ENCODE measurements at places on chromosomes 7 and 10. TPM values are rescaled to one million over a fixed set of nuclear protein-coding genes. Genes with fewer than 3 reads are reported as not detected.

PITX3 gene
- not detected for total RNA-seq

DNA sequence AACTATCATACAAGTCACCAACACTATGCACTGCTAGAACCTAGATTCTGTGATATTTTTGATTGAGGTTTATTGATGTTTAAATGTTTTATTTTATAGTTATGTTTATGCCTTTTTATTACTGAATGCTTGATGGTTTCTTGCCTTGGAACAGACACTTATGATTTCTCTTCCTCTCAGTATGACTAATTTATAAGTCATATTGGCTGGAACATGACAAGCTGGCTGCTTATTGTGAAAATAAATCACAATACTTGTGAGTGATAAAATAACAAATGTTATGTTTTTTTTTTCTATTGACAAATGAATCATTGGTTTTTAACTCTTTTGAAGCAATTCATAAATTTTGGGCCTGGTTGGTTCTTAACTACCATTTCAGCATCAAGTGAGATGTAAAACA is 142.0 kb upstream of the MALRD1 start:
- no peaks in the 10 kb centered on the region for H3K4me1 ChIP-seq
- no peaks in the 10 kb centered on the region for H3K36me3 ChIP-seq
- H3K27me3 ChIP-seq, result no peaks in the 10 kb centered on the region

DNA sequence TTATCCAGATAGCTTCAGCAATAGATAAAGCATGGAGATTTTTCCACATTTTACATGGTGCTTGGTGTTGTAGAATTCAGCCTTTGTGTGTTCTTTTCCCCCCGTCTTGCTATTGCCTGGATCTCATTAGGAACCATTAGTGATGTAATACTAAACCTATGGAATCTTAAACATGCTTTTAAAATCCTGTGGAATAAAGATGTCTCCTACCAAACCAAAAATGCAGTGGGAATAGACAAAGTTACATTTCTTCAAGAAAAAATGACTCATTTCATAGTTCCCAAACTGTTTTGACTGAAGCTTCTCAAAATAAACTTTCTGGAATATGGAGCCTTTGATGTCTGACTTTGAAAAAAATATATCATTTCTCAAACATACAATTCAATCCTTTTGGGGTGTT is 44.0 kb downstream of the CALD1 start:
- peaks cover 90% of the 10 kb centered on the region for H3K4me1 ChIP-seq
- peak overlapping the region; percentile 92 for H3K27ac ChIP-seq
- no peaks in the 10 kb centered on the region for H3K27me3 ChIP-seq
- H3K36me3 ChIP-seq, result peaks cover 51% of the 10 kb centered on the region
- peak overlapping the region; percentile 26 for H3K4me3 ChIP-seq

ASB10 gene
- total RNA-seq, result not detected

ZNF425 gene
- total RNA-seq, result 5.9 TPM

GRCh38 chr10:24685958-24686540 is 37.6 kb downstream of the ARHGAP21 start:
- no peak for DNase-seq
- peak overlapping the region; percentile 68 for H3K27ac ChIP-seq
- peaks cover 22% of the 10 kb centered on the region for H3K36me3 ChIP-seq
- H3K4me3 ChIP-seq, result no peak overlapping the region

- H3K4me1 ChIP-seq, result no peaks in the 10 kb centered on the region
- no peak for DNase-seq
- H3K4me3 ChIP-seq, result no peak overlapping the region
- H3K27ac ChIP-seq, result no peak overlapping the region
These were observed 369.2 kb upstream of the GALNT17 start for GRCh38 chr7:70762696-70763095.

GRCh38 chr10:76899490-76899889 is 738.1 kb downstream of the KCNMA1 start:
- peaks cover 22% of the 10 kb centered on the region for H3K36me3 ChIP-seq
- DNase-seq, result no peak
- no peak overlapping the region for H3K4me3 ChIP-seq
- H3K27ac ChIP-seq, result peak overlapping the region; percentile 64
- no peaks in the 10 kb centered on the region for H3K27me3 ChIP-seq

GPR85 gene
- 0.10 TPM for total RNA-seq

DNA sequence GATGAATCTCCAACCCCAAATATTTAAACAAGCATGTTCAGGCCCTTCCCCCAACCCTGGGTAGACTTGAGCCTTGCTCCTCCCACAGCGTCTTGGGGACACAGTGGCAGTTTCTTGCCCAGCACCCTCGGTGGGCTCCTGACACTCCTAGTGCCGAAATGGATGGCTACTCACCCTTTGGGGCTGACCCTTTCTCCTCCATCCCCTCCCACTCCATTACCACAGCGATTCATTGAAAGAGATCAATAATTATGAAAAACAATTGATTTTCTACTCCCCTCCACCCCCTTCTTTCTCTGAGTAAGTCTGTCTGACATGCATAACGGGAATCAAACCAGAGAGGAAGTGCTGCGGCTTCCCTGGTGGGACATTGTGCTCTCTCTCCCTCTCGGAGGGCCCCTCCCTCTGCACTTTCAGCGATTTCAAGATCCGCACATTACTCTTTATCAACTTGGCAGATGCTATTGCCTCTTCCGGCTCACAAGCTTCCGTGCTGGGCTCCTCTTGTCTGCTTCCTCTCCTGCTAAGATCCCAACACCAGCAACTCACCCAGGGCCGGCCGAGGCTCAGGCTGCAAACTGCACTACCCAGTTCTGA is 79.0 kb upstream of the PLXNA4 start:
- no peak for DNase-seq
- peaks cover 15% of the 10 kb centered on the region for H3K4me1 ChIP-seq

Data from osteocyte (in vitro differentiated cells).